SJCRH30 (cell line): ENCODE measurements at places on chromosomes 4 and X.
A peak's percentile ranks its signal among the peaks of the same experiment; 100 is the strongest.

- no peak for DNase-seq
These were observed 431 bp downstream of the C4orf50 start for GRCh38 chr4:6017800-6018199.

- DNase-seq, result no peak
These were observed 362.4 kb upstream of the SLC7A11 start for GRCh38 chr4:138604556-138604955.

GRCh38 chrX:20056704-20057103 is 60.0 kb downstream of the MAP7D2 start:
- peak; percentile 14 for DNase-seq

DNA sequence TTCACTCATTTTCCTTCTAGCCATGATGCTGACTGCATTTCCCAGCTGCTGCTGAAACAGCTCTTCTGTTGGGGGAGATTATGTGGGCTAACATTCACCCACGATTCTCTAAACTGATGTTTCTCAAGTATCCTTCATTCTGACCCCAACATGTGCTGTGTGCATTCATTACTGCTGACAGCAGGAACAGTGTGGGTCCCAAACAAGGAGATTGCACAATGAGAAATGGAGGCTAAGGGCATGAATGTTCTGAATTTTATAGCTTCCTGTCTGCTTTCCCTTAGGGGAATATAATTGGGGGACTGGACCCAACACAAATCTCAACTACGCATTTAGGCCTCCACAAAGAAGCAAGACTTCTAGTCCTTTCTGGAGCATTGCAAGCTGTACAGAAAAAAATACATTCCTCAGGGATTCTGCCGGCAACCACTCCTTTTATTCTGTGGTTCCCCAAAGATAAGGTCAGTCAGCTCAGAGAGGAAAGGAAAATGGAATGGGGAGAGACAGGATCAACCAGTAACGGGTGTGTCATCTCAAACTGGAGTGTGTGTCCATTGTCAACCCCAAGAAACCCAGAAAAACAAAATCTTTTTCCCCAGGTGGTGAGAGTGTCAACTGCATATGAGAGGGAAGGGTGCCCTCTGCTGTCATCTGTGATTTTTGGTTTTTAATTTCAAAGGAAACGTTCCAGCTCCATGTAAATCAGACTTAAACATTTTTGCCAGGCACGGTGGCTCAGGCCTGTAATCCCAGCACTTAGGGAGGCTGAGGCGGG is 81.5 kb upstream of the EGFL6 start:
- DNase-seq, result peak; percentile 92

- DNase-seq, result no peak
These were observed 23.4 kb upstream of the ENPEP start for GRCh38 chr4:110452546-110452945.

GRCh38 chr4:167234316-167234881 is at the start of gene SPOCK3:
Gene SPOCK3, minus strand, starts transcription at chr4:167234494.
- peak; percentile 84 for DNase-seq
